Stimulated activated CD4-positive, alpha-beta T cell treated with anti-CD3 and anti-CD28 coated beads, TNF-alpha, amount 100 ng/mL, for 48 hours (primary cell): ENCODE measurements at places on chromosomes 11 and 22.

GRCh38 chr11:44865866-44866272 is 84.8 kb downstream of the TP53I11 start:
- no peak for DNase-seq

GRCh38 chr11:27603376-27603990 is 96.8 kb downstream of the BDNF start:
- no peak for DNase-seq

DNA sequence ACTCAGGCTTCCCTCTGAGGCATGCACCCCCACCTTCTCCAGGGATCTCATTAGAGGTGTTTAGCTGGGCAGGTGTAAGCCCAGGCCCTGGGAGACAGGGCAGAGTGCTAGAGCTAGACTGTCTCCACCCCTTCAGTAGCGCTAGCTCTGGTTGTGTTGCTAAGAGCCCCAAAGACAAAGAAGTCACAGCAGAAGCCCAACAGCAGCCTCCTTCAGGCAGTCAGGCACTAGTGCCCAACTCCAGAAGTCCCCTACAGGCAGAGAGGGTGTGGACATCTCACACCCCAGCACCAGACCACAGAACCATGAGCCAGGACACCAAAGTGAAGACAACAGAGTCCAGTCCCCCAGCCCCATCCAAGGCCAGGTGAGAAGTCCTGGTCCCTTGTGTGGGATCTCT is at the start of gene CNGA4:
CNGA4 (plus strand) TSS at position 188 of the 400 bp plus-strand sequence; CDS start at position 306, 118 bp downstream.
- no peak for DNase-seq

GRCh38 chr22:19902245-19902715 is 39.3 kb upstream of the COMT start:
- no peak for DNase-seq

DNA sequence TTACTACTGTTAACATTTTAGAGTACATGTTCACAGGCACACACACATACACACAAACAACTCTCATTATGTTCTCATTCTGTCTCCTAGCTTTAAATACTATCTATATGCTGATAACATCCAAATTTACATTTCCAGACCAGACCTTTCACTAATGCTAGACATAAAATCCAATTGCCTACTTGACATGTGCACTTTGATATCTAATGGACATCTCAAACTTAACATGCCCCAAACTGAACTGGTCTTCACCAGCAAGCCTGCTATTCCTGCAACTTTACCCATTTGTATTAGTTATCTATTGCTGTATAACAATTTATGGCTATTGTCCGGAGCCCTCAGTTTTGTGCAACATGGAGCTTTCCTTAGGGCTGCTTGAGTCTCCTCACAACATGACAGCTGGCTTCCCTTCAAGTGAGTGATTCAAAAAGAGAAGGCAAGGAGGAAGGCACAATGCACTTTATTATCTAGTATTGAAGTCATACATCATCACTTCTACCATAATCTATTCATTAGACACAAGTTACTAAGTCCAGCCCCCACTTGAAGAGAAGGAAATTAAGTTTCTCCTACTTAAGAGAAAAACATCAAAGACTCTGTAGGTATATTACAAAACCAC is 3.0 kb downstream of the SLC36A4 start:
- DNase-seq: no peak

DNA sequence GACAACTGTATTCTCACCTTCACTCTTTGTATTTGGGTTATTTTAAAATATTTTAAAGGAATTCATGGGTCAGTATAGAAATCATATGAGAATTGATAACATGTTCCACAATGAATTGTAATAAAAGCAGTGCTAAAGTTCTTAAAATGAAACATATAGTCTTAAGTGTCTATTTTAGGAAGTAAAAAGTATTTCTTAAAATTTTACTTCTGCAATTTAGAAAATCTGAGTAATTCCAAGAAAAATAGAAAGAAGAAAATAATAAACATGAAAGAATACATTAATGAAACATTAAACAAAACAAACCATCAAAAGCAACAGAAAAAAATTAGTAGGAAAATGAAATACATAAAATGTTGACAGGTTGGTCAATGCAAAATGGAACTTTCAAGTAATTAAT is 332.4 kb downstream of the ETS1 start:
- no peak for DNase-seq

GRCh38 chr11:19551457-19551856 is 161.2 kb upstream of the NAV2 start:
- no peak for DNase-seq

GRCh38 chr11:94504689-94505293 is 7.5 kb upstream of the C11orf97 start:
- DNase-seq: no peak
